ENCODE measurements at places on chromosomes 6 and 20.
A peak's percentile ranks its signal among the peaks of the same experiment; 100 is the strongest.

DNA sequence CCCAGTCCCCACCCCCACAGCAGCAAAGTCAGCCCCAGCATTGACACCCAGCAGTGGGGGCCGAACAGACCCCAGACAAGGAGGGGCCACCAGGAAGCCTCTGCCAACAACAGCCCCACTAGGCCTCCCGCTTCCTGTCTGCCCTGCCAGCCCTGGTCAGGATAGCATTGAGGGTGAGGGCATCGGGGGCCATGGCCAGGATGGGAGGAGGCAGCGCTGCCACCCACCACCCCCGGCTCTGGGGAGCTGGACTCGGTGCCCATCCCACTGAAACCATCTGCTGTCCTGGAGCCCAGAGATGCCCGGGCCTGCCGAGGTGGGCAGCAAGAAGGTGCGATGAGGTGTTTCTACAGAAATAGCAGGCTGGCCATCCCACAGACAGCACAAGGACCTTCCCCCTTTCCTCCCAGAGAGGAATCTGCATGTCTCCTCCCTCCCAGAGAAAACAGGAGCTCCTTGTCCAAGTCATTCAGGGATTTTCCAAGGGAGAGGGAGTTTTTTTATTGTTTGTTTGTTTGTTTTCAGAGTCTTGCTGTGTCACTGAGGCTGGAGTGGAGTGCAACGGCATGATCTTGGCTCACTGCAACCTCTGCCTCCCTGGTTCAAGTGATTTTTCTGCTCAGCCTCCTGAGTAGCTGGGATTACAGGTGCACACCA is 62.1 kb upstream of the BHLHE23 start:
- no peak for DNase-seq

DNA sequence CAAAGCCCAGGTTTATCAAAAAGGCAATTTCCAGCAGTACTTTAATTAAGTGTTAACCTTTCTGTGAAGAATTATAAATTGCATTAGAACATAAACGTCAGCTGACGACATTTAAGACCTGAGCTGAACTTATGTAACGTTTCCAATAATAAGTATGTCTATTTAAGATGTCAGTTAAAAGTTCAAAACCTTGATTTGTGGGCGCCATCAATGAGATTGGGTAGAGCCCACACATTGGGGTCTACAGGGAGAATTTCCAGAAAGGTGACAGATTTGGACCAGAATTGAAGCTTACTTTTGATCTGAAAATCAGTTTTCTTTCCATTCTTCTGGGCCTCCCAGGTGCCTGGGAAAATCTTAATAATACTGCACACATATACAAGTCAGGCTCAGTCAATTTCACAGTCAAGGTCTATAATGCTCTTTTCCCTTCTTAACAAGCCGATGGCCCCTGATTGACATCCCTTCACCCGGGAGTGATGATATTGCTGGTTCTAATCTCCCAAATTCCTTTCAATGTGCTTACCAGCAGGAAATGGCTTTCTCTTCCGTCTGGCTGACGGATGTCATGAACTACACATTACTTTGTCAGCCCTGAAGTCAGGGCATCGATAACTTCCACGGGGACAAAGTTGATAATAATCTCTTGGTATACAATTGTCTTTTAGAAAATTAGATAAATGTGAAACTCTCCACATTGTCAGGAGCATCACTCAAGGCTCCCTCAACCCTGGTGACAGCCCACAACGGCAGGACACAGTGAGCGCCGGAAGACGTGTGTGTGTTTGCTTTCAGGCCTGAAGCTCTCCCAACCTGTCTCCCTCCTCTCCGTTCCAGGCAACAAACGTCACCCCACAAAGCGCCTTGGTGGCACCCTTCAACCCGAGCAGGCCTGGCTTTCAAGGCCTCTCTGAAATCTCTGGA is 396.5 kb upstream of the CNR1 start:
- no peak for DNase-seq

- DNase-seq, result no peak
These were observed 867 bp downstream of the EBF4 start for GRCh38 chr20:2693286-2694007.

DNA sequence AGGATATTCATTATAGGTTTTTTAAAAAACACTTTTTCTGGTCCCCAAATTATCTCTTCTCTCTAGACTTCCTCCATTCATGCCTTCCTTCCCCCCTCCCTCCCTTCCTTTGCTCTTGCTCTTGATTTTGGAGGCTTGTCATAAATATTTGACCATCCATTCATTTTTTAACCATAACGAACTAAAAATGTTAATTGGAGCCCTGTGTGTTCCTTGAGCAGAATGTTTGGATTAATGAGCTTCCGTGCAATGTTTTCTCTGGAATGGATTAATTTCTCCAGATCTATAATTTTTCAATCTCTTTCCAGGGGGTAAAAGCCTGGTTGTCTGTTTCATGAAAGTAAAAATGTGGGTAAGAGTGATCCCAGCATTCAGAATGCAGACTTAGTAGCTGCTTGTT is 155.5 kb downstream of the ESR1 start:
- DNase-seq, result no peak

DNA sequence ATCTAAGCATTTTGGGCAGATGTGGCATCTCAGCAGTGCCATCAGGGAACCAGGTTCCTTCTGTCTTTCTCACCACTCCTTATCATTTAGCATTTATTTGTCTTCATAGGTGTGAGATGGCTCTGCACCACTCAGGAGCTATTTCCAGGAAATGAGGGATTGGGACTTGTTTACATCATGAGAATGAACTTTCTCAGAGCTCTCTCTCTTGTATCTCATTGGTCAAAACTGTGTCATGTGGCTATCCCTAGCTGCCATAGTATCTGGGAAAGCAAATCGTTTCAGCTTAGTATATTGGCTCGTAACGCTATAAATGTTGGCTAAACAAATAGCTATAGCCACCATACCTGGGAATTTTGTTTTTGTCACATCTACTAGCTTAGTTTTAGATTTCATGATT is 23.8 kb downstream of the PLCB4 start:
- DNase-seq, result no peak

DNA sequence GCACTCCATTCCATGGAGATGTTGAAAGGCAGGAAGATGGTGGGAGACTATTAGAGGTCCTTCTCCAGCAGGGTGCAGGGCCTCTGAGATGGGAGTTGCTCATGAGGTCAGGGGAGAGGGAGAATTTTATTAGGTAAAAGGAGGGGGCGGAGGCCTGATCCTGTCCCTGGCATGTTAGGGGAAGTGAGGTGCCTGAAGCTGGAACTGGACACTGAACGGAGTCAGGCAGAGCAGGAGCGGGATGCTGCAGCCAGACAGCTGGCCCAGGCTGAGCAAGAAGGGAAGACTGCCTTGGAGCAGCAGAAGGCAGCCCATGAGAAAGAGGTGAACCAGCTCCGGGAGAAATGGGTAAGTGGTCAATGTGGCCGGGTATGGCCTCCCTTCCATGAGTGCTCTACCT is 24.4 kb downstream of the CEP250 start:
- DNase-seq, result no peak

DNA sequence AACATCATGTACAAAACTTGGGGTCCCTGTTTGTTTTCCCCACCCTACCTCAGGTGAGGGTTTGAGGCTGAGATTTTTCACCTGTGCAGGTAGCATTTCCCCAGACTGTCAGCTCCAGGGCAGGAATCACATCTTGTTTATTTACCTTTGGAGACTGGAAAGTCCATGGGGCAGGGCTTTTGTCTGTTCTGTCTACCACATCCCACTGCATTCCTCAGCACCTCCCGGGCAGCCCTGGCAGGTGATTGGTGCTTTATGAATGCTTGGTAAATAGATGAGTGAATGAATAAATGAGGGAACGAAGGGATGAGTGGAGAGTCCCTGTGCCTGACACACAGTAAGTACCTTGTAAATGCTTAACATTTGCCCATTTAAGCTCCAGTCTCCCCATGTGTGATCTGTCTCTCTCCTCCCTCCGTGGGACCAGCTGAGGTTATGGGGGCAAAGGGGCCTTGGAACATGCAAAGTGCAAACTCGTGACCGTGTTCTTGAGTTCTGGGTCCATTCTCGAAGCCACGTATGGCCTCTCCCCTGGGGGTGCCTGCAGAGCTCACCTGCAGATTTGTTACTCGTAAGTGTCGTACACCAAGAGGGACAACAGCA is 69.7 kb upstream of the PMEPA1 start:
- DNase-seq, result no peak

- peak; percentile 99 for DNase-seq
These were observed 736.4 kb upstream of the MARCKS start for GRCh38 chr6:113120582-113121285.

DNA sequence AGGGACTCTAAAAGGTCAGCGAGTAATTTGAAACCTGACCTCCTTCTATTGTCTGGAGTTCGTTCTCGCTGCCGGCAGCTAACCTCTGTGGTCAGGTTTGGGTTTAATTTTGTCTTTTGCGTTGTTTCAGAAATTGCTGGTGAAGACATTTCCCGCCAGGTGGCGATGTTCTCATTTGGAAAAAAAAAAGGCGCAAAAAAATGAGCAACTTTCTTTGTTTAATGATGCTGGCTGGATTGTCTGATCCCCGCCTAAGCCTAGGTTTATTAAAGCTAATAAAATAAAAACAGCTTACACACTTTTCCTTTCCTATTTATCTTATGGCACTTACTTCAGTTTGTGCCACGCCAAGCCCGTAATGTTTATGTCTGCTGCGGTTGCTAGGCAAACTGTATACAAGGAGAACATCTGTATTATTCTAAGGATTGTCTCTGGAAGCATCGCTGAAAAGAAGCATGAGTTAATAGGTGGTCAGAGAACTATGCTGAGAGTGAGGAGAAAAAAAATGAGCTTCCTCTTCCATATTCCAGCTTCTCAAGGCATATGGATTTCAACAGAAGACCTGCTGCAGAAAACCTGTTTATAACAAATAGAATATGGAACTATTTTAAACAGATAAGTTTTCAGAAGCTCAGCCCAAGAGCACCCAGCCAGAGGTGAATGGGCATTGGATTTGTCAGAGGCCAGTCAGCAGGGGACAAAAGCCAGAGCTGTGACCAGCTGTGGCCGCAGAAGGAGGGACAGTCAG is 205.7 kb downstream of the DOK5 start:
- DNase-seq, result peak; percentile 62

GRCh38 chr6:17393892-17394631 is 667 bp downstream of the CAP2 start:
- peak; percentile 69 for DNase-seq

DNA sequence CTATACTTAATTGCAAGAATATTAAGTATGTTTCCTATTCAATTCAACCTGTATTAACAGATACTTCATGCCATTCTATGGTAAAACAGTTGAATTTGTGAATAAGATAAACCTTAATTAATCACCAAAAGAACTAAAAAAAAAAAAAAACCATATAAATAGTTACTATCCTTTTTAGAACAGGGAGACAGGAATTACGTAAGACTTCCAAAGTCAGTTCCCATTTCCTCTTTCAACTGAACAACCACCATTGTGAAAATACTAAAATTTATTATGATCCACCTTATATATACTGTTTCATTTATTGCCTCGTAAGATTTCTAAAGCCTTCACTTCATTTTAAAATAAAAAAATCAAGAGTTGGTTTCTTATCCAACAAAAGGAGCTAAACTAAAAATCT is 9.4 kb downstream of the CCNC start:
- DNase-seq, result no peak

DNA sequence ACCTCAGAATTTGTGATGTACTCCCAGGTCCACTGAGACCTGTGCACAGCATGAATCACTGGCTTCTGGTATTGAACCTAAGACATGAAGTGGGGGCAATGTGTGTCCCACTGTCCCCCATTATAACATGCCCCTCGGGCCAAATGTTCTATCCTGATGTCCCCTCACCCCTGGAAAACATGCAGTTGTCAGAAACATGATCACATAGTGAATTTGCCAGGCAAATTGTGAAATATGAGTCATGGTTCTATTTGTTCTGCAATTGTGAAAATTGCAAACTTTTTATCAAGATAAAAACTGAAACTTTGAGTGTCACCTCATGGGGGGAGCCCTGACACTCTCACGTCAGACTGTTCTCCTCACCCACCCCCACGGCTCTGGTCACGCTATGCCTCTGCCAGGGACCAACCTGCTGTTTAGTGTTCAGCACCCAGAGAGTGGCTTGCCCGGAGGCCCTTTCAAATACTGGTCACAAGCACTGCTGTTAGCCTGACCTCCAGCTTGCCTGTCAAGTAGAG is 305.3 kb downstream of the CLIC5 start:
- peak; percentile 54 for DNase-seq

DNA sequence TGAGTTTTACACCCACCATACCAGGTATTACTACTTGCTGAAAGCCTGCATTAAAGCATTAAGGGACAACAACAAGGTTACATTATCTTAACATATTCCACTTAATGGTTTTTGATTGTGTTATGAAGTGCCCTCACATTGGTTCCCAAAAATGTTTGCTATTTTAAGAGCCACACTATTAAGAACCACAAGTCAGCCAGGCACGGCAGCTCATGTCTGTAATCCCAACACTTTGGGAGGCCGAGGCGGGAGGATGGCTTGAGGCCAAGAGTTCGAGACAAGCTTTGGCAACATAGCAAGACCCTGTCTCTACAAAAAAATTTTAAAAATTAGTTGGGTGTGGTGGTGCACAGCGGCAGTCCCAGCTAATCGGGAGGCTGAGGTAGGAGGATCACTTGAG is 28.2 kb downstream of the ATXN1 start:
- no peak for DNase-seq

DNA sequence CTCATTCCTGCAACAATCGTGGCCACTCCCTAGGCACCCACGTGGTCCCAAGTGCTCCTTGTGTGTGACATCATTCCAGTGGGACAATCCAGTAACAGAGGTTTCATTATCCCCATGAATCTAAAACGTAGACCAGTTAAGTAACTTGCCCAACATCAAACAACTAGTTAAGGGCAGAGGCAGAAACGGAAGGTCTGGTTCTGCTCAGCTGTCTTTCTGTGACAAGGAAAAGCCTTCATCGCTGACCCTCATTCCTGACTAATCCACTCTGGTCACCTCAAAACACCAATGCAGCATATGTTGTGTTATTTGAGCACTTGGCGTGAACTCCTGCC is 261.4 kb upstream of the JARID2 start:
- DNase-seq, result peak; percentile 13

GRCh38 chr20:60765821-60766403 is 486.1 kb upstream of the CDH4 start:
- DNase-seq, result no peak

DNA sequence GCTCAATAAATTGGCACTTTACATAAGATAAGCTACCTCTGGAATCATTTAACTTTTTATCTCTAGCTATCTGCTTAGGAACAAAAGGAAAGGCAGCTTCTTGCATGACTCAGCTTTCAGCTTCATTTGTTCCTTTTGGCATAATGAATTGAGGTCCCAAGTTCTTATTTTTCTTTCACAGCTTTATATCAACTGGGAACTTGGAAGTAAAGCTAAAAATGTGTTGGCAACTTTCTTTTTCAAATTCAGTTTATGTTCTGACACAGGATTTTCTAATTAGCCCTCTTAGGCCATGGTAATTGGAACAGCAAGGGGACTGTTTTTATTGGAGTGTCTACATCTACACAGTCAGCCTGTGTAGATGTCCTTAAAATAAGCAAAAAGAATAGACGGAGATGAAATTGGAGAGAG is 55.2 kb upstream of the MRAP2 start:
- DNase-seq, result no peak

- DNase-seq, result no peak
These were observed 51.5 kb downstream of the KCNS1 start for GRCh38 chr20:45049438-45049837.

All from choroid plexus epithelial cell (primary cell).